Suprapubic skin (tissue), 4 donors: ENCODE measurements at places on chromosomes 7 and 10. TPM values are rescaled to one million over a fixed set of nuclear protein-coding genes. Genes with fewer than 3 reads are reported as not detected.

MDFIC gene
- 26.8 TPM for total RNA-seq

CARD11 gene
- 0.38 TPM for total RNA-seq

JAKMIP3 gene
- total RNA-seq = 0.64 TPM

CCL26 gene
- total RNA-seq = not detected

OR13A1 gene
- not detected for total RNA-seq

FKBP6 gene
- not detected for total RNA-seq

MYL10 gene
- total RNA-seq = not detected

DNA sequence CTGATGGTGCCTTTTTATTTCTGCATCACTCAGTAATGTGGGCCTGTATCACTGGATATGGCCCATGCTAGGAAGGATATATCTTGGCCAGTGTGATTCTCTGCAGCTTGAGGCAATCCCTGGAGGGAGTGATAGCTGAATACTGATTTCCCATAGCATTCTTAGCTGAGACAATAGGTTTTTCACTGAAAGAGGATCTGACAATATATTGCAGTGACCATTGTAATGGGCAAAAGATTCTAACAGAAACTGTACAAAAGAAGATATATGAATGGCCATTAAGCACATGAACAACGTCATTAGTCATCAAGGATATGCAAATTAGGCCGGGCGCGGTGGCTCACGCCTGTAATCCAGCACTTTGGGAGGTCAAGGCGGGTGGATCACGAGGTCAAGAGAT is 117.8 kb downstream of the KAT6B start:
- DNase-seq = no peak

GRCh38 chr10:33101392-33101787 is 143.4 kb upstream of the ITGB1 start:
- DNase-seq = no peak

DNA sequence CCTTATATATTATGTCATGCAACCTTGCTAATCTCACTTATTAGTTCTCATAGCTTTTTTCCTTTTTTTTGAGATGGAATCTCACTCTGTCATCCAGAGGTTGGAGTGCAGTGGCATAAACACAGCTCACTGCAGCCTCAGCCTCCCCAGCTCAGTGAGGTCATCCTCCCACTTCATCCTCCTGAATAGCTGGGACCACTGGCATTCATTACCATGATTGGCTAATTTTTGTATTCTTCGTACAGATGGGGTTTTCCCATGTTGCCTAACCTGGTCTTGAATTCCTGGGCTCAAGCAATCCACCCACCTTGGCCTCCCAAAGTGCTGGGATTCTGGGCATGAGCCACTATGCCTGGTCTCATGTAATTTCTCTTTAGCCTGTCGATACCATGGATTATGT is 89.1 kb upstream of the TRIM24 start:
- DNase-seq = no peak

GRCh38 chr10:93065675-93066543 is 5.3 kb downstream of the CYP26C1 start:
- no peak for DNase-seq

DNA sequence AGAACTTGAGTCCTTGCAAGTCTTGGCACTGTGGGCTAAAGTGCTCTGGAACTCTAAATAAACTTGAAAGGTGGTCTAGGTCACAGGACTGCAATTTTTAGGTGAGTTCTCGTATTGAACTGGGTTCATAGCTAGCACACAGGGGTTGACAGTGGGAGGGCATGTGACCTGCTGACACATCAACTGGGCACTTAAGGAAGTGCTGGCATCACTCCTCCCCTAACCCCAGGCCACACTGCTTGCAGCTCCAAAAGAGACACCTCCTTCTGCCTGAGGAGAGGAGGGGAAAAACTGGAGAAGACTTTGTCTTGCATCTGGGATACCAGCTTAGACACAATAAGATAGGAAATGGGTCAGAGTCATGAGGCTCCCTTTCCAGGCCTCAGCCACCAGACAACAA is 38.0 kb upstream of the AASS start:
- no peak for DNase-seq

DNA sequence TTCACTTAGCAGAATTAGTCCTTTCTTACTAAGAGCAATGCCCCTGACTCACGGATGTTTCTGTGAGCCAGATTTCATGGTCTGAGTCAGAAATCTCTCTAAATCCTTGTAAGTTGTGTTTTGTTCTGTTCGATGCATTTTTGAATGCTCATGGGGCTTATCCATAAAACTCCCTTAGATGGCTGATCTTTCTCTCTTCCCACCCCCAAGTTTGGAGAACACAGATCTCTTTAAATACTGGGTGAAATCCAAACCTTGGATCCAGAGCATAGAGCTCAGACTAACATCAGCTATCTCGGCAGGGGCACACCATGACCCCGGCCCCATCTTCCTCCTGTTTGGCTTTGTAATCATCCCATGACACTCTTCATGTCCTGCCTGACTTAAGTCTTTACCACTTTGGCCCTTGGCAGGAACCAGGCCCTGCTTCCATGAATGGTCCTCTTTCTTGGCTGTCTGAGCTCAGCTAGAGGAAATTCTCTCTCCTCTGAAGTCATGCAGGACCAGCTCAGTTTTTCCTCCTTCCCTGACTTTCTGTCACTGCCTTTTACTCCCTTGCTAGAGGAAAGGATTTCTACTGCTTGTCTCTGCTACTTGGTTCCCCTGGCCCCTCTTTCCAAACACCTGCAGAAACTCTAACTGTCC is 120.4 kb upstream of the RAB11FIP2 start:
- DNase-seq = no peak

DNA sequence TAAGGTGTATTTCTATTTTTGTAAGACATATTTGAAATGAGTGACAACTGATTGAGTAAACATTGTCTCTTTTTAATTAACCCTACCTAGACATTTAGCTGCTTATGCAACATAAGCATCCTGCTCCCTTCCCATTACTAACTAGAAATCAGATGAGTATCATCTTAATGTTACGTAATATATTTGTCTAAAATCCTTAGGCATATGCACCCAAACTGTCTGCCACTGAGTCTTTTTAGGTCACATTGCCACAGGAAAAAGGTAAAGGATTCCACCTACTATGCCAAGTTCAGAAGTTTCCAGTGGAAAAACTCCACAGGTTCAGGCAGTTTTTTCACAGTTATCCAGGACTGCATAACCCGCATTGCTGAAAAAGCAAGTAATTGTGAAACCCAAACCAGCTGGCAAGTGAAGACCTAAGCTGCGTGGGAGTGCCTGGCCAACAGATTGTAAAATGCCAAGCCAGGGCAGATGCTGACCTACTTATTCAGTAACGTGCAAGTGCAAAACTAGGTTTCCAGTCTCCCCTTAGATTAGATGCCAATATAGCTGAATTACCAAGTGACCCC is 983.7 kb downstream of the GATA3 start:
- DNase-seq = no peak

GRCh38 chr7:11077816-11078215 is 104.1 kb downstream of the PHF14 start:
- DNase-seq = no peak

- DNase-seq = no peak
These were observed 36.9 kb upstream of the TUBB8 start for GRCh38 chr10:86031-86430.

- DNase-seq = no peak
These were observed 34.2 kb upstream of the ZNRF2 start for GRCh38 chr7:30249986-30250774.

- DNase-seq = no peak
These were observed 124.7 kb downstream of the WDR37 start for GRCh38 chr10:1180836-1181235.

DNA sequence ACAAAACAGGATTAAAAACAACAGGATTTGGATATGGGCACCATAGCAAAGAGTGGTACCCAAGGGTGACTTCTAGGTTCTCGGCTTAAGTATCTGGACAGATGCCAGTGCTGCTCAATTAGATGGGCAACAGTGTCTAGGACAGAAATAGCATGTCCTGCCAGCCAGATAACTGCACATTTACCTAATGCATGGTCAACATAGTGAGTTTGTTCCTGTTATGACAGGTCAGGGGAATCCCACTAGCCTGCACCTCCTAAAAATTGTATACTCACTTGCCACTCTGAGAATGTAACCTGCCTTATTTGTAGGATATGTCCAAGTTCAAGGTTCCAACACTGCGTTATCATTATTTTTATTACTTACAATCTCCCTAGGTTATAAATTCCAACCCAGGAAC is 471.7 kb downstream of the GRM8 start:
- DNase-seq = no peak

- no peak for DNase-seq
These were observed 11.2 kb downstream of the RBM20 start for GRCh38 chr10:110655320-110655719.

DNA sequence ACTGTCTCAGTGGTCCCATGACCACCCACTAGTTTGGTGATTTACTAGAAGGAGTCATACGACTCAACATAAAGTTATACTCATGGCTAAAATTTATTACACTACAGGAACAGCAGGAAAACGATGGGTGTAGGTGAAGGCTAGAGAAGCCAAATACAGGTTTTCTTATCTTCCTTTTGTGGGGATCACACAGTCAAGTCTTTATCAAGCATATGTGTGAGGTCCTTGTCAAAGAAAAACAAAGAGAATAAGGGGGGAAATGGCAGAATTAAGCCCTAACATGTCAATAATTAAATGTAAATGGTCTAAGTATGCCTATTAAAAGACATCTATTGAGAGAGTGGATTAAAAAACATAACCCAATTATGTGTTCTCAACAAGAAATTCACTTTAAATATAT is 47.8 kb upstream of the UBN2 start:
- DNase-seq = no peak

- no peak for DNase-seq
These were observed 15.8 kb downstream of the CNPY1 start for GRCh38 chr7:155530601-155531000.

GRCh38 chr7:150663802-150664494 is 21.6 kb upstream of the GIMAP2 start:
- DNase-seq = no peak

- DNase-seq = no peak
These were observed 249.9 kb downstream of the IPMK start for GRCh38 chr10:58017719-58018367.

GRCh38 chr7:127484954-127485353 is 92.4 kb upstream of the ZNF800 start:
- no peak for DNase-seq

- DNase-seq = no peak
These were observed 64.4 kb downstream of the RAB18 start for GRCh38 chr10:27568196-27569175.

DNA sequence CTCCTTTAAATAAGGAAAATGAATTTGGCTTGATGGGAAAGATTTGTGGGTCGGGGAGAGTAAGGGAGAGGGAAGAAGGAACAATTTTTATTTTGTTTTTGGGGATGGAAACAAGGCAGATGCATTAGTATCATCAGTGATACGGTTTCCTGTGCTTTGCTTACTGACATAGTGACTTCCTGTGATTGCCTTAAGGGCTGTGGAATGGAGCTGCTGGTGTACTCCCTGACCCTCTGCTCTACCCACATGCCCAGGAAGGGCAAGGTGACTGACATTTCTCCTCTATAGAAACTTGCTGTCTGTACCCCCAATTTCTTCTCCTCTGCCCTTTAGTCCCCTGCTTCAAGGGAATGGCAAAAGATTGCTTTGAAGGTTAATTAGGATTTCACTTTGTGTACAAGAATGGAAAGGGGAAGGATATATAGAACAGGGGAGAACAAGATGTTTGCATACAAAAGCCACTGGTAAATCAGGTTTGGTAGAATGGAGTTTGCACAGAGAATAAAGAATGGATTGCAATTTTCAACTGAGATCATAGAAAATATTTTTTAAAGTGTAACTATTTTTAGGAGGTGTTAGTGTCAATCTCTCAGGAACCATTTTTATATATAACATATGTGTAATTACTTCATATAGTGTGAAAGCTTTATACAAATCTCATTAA is 129.0 kb upstream of the AGR3 start:
- DNase-seq = no peak

DNA sequence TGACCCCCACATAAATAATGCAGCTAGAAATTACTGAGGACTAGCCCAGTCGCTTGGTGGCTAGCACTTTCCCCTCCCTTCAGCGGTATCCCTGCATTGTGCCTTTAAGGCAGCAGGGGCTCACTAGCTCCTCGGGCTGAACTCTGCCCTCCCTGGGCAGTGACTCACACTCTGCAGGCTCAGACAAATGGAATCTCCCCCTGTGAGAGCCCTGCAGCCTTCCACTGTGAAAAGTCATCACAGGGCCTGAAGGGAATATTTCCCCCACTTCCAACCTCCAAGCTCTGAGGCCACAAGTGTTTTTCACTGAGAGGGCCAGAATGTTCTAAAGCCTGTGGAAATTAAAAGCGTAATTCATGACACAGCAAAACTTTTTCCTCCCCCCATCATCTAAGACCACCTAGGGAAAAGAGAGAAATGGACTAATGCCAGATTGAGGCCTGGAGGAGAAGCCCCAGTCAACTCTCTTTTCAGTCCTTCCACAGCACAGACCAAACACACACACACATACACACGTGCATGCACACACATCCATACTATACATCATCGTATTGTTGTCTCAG is 93.6 kb upstream of the COL1A2 start:
- DNase-seq = peak; percentile 83

- no peak for DNase-seq
These were observed 98.5 kb downstream of the ARHGAP22 start for GRCh38 chr10:48506147-48506917.

- DNase-seq = no peak
These were observed 82.9 kb upstream of the GDF10 start for GRCh38 chr10:47217113-47217512.

- DNase-seq = no peak
These were observed 276.8 kb upstream of the PFKP start for GRCh38 chr10:2790396-2791188.

DNA sequence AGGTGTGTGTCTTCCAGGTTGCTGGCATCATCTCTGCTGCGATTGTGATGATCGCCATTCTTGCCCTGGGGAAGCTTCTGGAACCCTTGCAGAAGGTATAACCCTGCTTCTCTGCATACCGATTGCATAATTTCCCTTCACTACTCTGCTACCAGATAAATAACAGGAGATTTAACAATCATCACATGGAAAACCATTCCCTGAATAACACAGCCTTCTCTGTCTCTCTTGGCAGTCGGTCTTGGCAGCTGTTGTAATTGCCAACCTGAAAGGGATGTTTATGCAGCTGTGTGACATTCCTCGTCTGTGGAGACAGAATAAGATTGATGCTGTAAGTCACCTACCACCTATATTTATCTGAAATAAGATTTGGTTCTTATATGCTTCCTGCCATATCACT is 33.8 kb downstream of the SLC26A4 start:
- DNase-seq = no peak
